Psoas muscle (tissue), 8 donors: ENCODE measurements at places on chromosomes 4 and X. TPM values are rescaled to one million over a fixed set of nuclear protein-coding genes. Genes with fewer than 3 reads are reported as not detected.

DNA sequence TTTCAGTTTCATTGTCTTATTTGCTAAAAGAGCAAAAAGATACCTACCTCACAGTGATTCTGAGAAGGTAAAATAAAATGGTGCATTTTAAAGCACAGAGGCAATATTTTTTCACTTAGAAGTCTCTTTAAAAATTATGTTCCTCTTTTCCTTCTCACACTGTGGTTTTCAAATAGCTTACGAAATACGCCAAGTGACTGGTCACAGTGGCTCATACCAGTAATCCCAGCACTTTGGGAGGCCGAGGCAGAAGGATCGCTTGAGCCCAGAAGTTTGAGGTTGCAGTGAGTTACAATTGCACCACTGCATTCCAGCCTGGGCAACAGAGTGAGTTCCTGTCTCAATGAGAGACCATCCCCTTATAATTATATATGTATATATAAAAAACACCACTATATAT, 372.6 kb downstream of the FBXO8 start:
- no peaks in the 10 kb centered on the region for H3K27me3 ChIP-seq
- H3K27ac ChIP-seq = no peak overlapping the region
- no peaks in the 10 kb centered on the region for H3K4me1 ChIP-seq
- no peak for DNase-seq
- no peak overlapping the region for H3K4me3 ChIP-seq
- no peaks in the 10 kb centered on the region for H3K36me3 ChIP-seq

DNA sequence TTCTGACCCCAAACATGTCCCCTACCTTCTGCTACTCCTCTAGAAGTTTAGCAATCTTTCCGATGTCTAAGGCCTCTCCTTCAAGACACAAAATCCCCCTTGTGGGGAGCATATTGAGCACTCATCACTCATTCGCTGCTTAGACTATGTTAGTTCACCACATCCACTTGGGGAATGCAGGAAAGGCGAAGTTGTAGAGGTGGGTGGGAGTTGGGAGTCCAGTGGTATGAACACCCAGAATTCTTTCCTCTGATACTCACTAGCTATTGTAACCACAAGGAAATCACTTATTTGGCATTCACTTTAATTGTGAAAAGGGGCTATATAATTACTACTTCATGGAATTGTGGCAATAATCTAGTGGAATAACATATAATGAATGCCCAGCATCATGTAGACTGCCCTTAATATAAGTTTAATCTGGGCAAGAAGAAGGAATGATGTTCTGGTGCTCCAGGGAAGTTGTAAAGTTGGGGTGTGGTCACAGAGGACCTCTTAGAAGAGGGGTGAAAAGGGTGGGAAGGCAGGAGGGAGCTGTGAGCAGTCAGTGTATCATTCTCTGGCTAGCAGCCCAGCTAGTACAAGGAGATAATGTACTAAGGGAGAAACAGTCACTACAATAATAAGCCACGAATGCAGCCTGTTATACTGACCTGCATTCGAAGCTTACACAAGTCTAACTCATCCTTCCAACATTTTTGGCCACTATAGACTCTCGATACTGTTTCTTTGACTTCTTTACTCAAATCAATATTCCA, 468.2 kb upstream of the DIPK2B start:
- DNase-seq = no peak
- no peak overlapping the region for H3K27ac ChIP-seq
- H3K4me1 ChIP-seq = no peaks in the 10 kb centered on the region
- H3K36me3 ChIP-seq = no peaks in the 10 kb centered on the region
- H3K4me3 ChIP-seq = no peak overlapping the region
- H3K27me3 ChIP-seq = peaks cover 17% of the 10 kb centered on the region

DNA sequence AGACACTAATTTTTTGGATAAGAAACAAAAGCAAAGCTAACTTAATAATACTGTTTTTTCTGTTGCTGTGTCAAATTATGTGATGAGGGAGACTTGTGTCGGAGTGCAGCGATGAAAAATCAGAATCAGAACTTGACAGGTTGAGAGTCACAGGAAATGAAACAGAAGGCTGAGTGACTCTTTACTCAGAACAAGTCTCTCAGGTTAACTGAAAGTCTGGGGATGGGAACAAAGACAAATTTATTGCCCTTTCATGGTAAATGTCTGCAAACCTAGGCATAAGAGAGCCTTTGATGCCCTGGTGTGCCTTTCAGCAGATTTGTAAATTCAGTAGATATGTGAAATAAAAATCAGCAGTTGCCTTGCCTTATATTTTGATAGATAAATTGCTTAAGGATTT, 96.0 kb downstream of the ADGRL3 start:
- H3K36me3 ChIP-seq = no peaks in the 10 kb centered on the region
- DNase-seq = no peak
- H3K27me3 ChIP-seq = no peaks in the 10 kb centered on the region
- H3K27ac ChIP-seq = no peak overlapping the region

GRCh38 chr4:1363513-1363912, 16.5 kb downstream of the UVSSA start:
- H3K36me3 ChIP-seq = peaks cover 29% of the 10 kb centered on the region
- no peak overlapping the region for H3K27ac ChIP-seq
- no peak overlapping the region for H3K4me3 ChIP-seq
- peak; percentile 6 for DNase-seq
- no peaks in the 10 kb centered on the region for H3K27me3 ChIP-seq

LRCH2 gene
- total RNA-seq = 0.22 TPM

- no peak for DNase-seq
- H3K4me3 ChIP-seq = no peak overlapping the region
- H3K4me1 ChIP-seq = no peaks in the 10 kb centered on the region
- no peaks in the 10 kb centered on the region for H3K36me3 ChIP-seq
Measured at GRCh38 chr4:73741750-73742489, 1.6 kb downstream of the CXCL8 start.

DNA sequence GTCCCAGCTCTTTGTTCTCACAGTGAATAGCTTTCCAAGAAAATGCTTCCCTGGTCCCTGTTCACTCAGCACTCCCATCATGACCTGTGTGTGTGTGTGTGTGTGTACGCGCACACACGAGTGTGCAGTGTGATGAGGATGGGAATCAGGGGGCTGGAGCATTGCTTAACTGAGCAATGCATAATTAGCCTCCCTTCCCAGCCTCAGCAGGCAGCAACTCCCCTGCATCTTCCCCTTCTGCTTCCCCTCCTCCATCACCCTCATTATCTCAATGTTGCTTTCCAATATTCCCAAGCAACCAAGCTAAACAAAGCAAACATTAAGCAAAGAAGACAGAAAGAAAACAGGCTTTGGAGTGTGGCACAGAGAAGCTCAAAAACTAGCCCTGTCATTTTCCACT, 137.0 kb downstream of the RBM47 start:
- DNase-seq = no peak
- H3K36me3 ChIP-seq = no peaks in the 10 kb centered on the region
- H3K27ac ChIP-seq = no peak overlapping the region
- no peak overlapping the region for H3K4me3 ChIP-seq
- peaks cover 3% of the 10 kb centered on the region for H3K27me3 ChIP-seq

TKTL1 gene
- 0.19 TPM for total RNA-seq

POU3F4 gene
- total RNA-seq = not detected

PHEX gene
- total RNA-seq = 0.04 TPM

CT45A2 gene
- total RNA-seq = not detected

DNA sequence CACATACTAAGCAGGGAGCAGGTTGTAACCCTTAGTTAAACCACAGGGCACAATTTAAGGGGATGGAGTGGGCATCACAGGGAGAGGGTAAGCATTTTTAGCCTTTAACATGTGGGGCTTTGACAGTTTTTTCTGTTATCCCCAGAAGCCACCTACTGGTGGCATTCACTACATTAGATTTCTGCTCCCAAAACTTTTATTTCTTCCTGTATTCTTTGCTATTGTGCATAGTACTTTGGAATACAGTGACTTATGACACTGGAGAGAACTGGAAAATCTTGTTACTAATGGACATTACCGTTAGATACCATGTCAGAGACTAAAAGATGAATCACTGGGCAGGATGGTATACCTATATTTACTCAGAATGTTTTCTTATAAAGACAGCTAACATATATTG, 7.3 kb downstream of the TRIM75 start:
- H3K36me3 ChIP-seq = no peaks in the 10 kb centered on the region
- DNase-seq = no peak
- H3K27me3 ChIP-seq = no peaks in the 10 kb centered on the region
- no peak overlapping the region for H3K4me3 ChIP-seq
- no peak overlapping the region for H3K27ac ChIP-seq

DNA sequence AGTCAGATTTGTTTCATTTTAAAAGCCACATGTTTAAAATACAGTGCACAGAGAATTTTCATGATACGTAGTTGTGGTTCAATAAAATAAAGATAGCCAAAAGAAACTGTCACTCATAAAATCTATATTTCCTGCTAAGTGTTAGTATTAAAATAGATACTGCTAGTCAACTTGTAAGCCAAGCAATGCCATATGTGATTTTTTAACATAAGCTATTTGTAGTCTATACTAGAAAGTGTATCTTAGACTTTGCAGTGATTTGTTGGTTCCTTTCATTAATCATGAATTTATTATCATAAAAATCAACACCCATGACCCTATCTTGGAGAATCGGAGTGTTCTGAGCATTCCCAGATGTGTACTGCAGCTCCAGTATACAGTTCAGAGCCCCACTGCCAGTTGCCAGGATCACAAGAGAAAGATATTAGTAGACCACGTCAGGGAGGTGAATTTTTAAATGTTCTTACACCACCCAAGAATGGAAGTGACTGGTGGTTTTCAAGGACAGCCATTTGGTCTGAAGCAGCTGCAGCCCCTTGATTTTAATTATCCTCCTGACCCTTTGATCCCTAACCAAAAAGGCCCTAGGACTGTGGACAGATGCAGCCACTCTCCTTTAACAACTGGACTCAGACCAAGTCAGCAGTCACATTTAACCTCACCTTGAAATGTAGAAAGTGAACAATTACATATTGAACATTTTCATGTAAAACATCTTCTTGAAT, 163.1 kb downstream of the PALLD start:
- H3K36me3 ChIP-seq = no peaks in the 10 kb centered on the region
- no peak for DNase-seq
- H3K27ac ChIP-seq = no peak overlapping the region
- peaks cover 26% of the 10 kb centered on the region for H3K4me1 ChIP-seq

- peaks cover 3% of the 10 kb centered on the region for H3K27me3 ChIP-seq
- no peak for DNase-seq
- no peak overlapping the region for H3K27ac ChIP-seq
- no peaks in the 10 kb centered on the region for H3K4me1 ChIP-seq
Measured at GRCh38 chr4:186810613-186811150, 87.0 kb upstream of the FAT1 start.

CT45A1 gene
- not detected for total RNA-seq
